HAP-1 (cell line): ENCODE measurements at places on chromosomes 4 and X.

DNA sequence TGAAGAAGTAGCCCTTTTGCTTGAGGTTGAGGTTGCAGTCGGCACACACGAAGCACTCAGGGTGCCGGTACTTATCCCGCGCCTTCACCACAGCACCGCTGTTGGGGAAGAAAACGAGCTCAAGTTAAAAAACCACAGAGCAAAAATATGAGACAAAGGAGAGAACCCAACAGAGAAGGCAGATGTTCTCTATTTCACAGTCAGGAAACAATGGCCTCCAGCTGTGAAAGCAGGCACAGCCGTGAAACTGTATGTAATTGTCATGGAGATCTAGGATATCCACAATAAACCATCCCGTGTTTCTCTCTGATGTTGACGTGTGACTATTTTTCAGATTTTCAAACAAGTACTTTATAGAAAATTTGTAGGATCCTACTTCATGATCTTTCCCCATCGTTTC is 30.9 kb upstream of the CCDC110 start:
- no peak for DNase-seq

DNA sequence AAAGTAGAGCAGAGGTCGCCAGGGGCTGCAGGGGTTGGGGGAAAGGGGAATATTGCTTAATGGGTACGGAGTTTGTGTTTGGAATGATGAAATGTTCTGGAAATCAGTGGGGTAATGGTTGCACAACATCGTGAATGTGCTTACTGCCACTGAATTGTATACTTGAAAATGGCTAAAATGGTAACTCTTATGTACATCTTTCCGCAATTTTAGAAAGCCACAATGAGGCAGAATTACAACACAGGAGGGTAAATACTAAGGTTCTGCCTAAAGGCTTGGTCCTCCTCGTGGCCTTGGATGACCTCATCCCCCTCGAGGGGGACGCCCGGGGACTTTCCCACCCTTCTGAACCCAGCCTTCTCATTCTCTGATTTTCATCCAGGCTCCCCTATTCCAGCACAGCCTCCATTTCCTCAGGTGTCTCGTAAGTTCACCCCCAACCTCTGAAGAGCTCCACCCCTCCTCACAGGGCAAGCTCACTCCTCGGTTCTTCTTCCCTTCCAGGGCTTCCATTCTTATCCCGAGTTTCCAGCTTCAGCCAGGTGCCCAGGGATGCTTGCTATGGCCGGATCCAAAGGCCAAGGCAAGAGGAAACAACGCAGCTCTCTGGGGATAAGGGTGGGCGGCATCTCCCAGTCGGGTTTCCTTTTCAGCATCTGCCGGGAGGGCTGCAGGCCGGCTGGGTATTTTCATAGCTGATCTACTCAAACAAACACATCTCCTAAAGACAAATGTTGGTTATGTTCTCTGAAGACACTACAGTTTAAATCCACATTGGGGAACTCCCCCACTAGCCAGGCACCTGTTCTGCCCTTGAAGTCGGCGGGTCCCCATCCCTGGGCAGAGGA is 71.3 kb upstream of the ACSL1 start:
- DNase-seq: no peak

GRCh38 chrX:115388879-115389278 is 99.4 kb downstream of the LUZP4 start:
- DNase-seq: no peak

- peak; percentile 74 for DNase-seq
Measured at GRCh38 chrX:29478336-29479069, 736.9 kb upstream of the MAGEB2 start.

DNA sequence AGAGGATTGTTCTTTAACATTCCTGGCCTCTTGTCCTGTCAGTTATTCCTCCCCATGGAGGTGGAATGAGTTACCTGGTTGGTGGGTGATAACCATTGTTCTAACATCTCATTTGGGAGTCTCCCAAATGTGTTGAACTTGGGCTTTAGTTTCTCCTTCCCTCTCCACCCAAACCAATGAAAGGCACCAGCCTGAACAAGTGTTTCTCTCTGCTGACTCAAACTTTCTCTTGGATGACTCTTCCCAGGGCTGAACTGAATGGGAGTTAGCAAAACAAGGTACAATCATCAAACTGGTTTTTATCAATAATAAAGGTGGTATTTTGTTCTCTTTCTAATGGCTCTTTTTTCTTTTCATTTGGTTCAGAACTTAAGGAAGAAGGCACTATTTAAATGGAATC is 2.7 kb downstream of the DYNLT3 start:
- DNase-seq: no peak

GRCh38 chr4:102918859-102919258 is 50.1 kb downstream of the CISD2 start:
- DNase-seq: no peak

GRCh38 chr4:3342182-3342854 is 49.5 kb downstream of the RGS12 start:
- DNase-seq: no peak

GRCh38 chr4:6582889-6583490 is 8.0 kb downstream of the MAN2B2 start:
- peak; percentile 27 for DNase-seq

DNA sequence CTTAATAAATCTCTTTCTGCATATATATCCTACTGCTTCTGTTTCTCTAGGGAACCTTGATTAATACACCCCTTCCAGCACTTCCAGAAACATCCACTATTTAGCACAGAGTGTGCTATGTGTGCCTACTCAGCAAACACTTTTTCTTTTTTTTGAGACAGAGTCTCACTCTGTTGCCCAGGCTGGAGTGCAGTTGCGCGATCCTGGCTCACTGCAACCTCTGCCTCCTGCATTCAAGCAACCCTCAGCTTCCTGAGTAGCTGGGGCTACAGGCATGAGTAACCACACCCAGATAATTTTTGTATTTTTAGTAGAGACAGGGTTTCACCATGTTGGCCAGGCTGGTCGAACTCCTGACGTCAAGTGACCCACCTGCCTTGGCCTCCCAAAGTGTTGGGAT is 266.9 kb upstream of the DIAPH2 start:
- DNase-seq: no peak

GRCh38 chr4:8538703-8539567 is 41.3 kb upstream of the GPR78 start:
- no peak for DNase-seq

- no peak for DNase-seq
Measured at GRCh38 chr4:56317749-56318148, 69.5 kb downstream of the AASDH start.

GRCh38 chr4:160947653-160948052 is 1216.1 kb downstream of the FSTL5 start:
- no peak for DNase-seq

- DNase-seq: no peak
Measured at GRCh38 chrX:119816300-119816699, 24.9 kb upstream of the RPL39 start.

DNA sequence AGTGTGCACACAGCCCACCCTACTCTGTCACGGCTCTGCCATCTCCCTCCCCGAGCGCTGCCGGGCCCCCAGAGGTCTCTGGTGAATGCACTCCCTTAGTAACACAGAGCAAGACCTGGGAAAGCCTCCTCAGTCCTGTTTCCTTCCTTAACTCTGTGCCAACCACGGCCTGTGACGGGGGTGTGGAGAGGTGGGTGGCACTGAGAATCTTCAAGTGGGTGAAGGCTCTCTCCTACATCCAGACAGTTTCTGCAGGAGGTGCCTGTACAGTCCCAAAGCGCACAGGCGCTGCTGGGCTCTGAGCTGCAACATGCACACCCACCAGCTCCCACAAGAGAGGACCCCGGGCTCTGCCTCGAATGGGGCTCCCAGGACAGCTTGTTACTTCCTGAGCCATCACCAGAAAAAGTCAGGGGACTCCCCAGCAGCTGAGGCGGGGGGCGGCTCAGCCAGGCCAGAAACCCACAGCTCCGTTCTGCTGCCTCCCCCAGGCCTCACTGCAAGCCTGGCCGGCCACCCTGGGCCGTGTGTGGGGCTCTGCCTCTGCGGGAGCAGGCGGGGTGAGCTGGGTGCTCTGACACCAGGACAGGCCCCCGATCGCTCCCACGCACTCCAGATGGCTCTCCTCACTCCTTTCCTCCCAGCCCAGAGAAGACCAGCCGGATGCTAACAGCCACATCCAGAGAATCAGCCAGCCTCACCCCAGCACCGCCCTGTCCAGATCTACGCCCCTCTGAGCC is 29.7 kb downstream of the FAM53A start:
- no peak for DNase-seq

GRCh38 chrX:70240751-70241150 is 6.3 kb downstream of the AWAT1 start:
- no peak for DNase-seq

DNA sequence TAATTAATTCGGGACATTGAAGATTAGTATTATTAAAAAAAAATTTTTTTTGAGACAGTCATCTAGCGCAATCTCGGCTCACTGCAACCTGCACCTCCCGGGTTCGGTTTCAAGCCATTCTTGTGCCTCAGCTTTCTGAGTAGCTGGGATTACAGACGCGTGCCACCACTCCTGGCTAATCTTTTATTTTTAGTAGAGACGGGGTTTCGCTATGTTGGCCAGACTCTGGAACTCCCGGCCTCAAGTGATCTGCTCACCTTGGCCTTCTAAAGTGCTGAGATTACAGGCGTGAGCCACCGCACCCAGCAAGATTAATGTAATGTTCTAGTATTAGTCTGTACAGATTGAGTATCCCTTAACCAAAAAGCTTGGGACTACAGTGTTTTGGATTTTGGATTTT is 32.7 kb downstream of the REST start:
- DNase-seq: no peak

- no peak for DNase-seq
Measured at GRCh38 chr4:7295197-7295910, 103.0 kb downstream of the SORCS2 start.

DNA sequence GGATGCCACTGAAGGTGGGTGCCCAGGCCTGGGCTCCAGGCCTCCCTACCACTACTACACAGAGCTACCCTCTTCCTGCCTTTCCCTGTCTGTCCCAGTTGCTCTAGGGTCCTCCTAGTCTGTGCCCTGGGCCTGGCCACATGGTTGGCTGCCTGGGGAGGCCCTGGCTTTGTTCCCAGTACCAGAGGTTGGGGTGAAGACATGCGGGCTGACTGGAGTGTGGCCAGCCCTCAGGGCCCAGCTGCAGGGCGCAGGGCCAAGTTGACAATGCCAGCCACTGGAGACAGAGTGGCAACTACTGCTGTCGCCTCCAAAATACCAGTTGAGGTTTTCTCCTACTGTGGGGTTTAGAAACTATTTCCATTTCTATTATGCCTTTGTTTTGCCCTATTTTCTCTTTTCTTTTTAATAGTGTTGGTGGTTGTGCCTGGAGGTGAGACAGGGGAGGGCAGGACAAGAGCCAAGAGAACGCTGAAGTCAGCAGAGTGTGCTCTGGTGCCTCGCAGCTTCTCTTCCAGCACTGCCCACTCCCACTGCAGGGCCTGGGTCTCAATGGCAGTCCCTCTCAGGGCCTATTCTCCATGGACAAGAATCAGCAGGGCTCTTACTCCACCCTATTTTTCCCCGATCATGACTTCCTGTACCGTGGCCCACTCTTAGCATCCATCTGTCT is 32.2 kb upstream of the XPNPEP2 start:
- no peak for DNase-seq

GRCh38 chrX:13208281-13208935 is 111.4 kb downstream of the ATXN3L start:
- no peak for DNase-seq

DNA sequence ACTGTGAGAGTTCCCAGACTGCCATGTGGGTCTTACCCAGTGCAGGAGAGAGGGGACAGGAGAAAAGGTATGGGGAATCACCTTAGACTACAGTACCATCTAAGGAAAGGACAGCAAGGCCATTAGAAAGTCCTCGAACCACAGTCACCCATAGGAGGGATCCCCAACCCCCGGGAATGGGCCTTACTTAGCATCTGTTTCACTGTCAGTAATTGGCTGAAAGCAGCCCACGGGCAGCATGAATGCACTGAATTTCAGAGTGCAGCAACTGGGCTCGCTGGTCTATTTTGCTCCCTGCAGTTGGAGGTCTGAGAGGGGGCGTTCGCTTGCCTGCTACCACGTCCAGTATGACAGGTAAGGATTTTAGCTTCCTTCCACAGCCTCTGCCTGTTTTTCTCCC is 50.4 kb upstream of the KLHL8 start:
- DNase-seq: no peak

- no peak for DNase-seq
Measured at GRCh38 chr4:188444500-188444899, 305.3 kb downstream of the TRIML1 start.

- no peak for DNase-seq
Measured at GRCh38 chr4:152331042-152331441, 204.8 kb downstream of the FBXW7 start.

DNA sequence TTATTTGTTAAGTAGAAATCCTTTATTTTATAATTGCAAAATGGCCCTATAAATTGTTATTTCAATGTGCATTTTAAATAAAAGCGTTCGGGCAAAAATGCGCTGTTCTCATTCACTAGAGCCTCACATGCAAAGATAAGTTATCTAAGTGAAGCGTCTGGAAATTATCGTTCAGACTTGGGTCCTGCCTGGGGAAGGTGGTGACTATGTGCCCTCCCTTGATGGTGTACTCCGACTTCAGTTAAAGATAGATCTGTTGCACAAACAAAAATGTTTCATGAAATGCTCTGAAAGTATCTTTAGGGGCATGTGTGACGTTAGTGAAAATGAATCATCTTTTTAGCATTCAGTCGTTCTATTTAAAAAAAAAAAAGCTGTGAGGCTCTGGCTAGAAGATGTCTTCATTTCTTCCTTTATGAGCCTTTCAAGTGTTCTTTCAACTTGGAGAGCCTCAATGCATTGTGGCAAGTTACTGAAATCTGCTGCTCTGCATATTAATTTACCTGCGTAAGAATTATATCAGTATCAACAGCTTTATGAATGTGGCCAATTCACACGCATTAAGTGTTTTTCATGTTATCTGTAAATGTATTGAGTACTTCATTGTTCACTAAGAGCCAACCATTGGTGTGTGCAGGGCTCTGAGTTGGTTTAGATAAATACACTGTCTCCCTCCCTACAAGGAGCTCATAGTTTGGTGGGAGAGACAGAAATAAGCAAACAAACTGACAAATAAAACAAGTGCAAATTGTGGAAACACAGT is 83.0 kb downstream of the AFF1 start:
- no peak for DNase-seq

DNA sequence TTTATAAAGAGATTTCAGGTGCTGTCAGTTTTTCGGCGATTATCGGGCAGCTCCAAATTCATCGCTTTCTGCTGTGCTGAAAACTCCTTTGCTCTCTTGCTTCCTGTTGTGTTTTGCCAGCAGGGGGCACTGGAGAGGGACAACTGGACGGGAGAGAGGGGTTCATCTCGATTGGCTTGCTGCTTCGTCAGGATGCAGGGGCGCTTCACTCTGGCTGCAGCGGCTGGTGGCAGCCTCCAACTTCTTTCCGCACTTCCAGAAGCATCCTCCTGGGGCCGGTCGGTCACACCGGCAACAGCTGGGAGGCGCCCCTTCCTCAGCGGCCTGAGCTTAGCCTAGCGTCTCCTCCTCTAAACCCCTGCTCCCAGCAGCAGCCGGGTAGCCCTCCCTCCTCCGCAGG is 29.5 kb downstream of the MSL3 start:
- DNase-seq: peak; percentile 92

GRCh38 chr4:168864821-168865541 is 145.1 kb downstream of the CBR4 start:
- DNase-seq: peak; percentile 22

- DNase-seq: no peak
Measured at GRCh38 chrX:148611993-148612392, 111.6 kb downstream of the AFF2 start.

GRCh38 chr4:43337707-43338106 is 445.2 kb downstream of the GRXCR1 start:
- no peak for DNase-seq
